NCI-H510A (cell line): ENCODE measurements at places on chromosomes 3 and 15.

- no peak for DNase-seq
Observed at GRCh38 chr15:100558771-100559254, 30.1 kb upstream of the CERS3 start.

DNA sequence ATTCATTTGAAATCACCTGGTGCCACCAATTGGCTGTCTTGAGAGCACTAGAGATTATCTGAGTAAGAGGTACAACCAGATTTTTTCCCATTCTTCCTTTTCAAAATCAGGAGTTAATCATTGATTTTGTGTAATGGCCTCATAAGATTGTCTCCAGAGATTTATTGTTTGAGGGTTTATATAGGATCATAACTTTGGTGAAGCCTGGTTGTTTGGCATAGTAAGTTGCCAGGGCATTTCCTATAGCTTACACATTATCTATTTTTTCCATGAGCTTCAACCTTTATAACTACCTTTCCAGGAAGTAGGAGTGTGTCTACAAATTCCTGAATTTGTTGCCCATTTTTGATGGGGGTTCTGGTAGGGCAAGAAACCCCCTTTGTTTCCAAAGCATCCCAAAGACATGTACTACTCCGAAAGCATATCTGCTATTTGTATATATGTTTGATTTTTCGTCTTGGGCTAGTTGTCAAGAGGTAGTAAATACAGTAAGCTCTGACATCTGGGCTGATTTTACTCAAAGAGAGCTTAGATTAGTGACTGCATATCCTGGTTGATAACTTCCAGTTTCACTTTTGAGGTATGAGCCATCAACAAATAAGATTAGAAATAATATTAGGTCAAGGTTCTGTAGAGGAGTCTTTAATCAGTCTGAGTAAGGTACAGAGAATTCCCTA, 11.7 kb upstream of the PRR23B start:
- DNase-seq, result no peak

GRCh38 chr3:124200407-124200806, 208.5 kb upstream of the ROPN1 start:
- DNase-seq, result no peak

DNA sequence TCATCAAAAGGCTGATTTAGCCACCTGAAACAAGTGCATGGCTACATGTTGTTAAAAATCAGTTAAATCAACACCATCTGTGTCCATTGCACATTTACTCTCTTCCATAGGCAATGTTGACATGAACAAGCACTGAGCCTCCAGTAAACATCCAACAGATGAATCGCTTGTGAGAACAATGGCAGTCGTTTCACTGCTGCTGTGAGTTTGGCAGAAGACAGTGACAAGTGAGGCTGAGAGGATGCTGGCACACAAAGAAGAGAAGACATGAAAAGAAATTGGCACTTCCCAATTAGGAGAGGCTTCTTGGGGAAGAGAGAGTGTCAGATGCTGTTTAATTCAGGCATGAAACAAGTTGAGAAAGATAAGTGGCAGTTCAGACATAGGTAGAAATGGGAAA, 227.4 kb upstream of the STT3B start:
- no peak for DNase-seq
